ENCODE measurements at places on chromosomes 12 and 14.
A peak's percentile ranks its signal among the peaks of the same experiment; 100 is the strongest.

GRCh38 chr14:74161526-74162158 is 76.9 kb downstream of the LIN52 start:
- H3K4me3 ChIP-seq = no peak overlapping the region
- H3K27me3 ChIP-seq = no peaks in the 10 kb centered on the region
- peaks cover 3% of the 10 kb centered on the region for H3K4me1 ChIP-seq

- DNase-seq = no peak
- peak overlapping the region; percentile 0 for H3K4me3 ChIP-seq
- no peaks in the 10 kb centered on the region for H3K27me3 ChIP-seq
- H3K4me1 ChIP-seq = peaks cover 42% of the 10 kb centered on the region
- peaks cover 34% of the 10 kb centered on the region for H3K36me3 ChIP-seq
Measured at GRCh38 chr12:121534495-121535148, 46.2 kb downstream of the KDM2B start.

DNA sequence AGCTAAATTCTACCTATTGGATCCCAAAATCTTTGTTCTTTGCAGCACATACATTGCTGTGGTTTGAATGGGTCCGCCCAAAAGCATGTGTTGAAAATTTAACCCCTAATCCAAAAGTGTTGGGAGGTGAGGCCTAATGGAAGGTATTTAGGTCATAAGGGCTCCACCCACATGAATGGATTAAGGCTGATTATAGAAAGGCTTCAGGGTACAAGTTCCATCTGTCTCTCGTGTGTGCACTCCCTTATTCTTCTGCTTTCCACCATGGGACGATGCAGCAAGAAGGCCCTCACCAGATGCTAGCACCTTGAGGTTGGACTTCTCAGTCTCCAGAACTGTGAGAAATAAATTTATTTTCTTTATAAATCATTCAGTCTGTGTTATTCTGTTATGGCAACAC is 190.9 kb downstream of the SOX5 start:
- H3K4me3 ChIP-seq = no peak overlapping the region
- no peaks in the 10 kb centered on the region for H3K36me3 ChIP-seq
- no peaks in the 10 kb centered on the region for H3K4me1 ChIP-seq
- H3K27me3 ChIP-seq = no peaks in the 10 kb centered on the region

DNA sequence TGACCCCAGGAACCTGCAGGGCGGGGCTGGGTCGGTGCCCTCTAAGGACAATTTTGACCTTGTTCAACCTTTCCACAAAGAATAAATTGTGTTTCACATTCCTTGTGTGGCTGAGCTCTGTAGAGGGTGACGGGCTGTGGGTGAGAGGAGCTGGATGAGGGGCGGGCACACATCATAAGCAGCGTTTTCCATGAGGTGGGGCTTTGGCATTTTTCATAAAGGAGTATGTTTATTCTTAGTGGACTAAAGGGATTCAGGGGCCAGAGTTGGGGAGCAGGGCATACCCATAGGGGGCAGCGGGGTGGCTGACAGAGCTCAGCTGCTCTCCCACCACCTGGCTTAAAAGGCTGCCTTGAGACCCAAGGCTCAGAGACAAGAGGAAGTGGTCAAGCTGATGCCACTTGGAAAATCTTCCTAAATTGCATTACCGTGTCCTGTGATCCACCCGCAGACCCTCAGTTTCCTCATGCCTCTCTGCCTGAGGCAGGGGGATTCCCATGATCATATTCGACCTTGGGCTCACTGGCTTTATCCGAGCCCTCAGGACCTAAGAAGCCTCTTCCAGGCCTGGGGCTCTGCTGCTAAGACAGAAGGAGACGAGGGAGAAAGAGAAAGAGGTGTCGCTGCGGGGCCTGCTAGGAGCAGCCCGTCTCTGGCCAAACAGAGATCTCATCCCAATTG is 11.4 kb downstream of the MMP14 start:
- H3K36me3 ChIP-seq = no peaks in the 10 kb centered on the region
- peaks cover 8% of the 10 kb centered on the region for H3K27me3 ChIP-seq
- no peak for DNase-seq
- peaks cover 9% of the 10 kb centered on the region for H3K4me1 ChIP-seq
- no peak overlapping the region for H3K27ac ChIP-seq

- peak within 1 kb of the TSS; percentile 84 for H3K4me3 ChIP-seq
- no peaks in the 10 kb centered on the region for H3K36me3 ChIP-seq
- H3K27ac ChIP-seq = no peak within 1 kb of the TSS
- peak; percentile 56 for DNase-seq
Measured at GRCh38 chr12:117968826-117969659, at the start of gene KSR2. KSR2 (minus strand) TSS chr12:117968990; CDS start chr12:117968255, 735 bp downstream.

- H3K4me1 ChIP-seq = no peaks in the 10 kb centered on the region
- H3K27me3 ChIP-seq = no peaks in the 10 kb centered on the region
- no peak overlapping the region for H3K4me3 ChIP-seq
- no peaks in the 10 kb centered on the region for H3K36me3 ChIP-seq
- DNase-seq = no peak
- H3K27ac ChIP-seq = no peak overlapping the region
Measured at GRCh38 chr14:57835766-57836165, 30.1 kb downstream of the SLC35F4 start.

DNA sequence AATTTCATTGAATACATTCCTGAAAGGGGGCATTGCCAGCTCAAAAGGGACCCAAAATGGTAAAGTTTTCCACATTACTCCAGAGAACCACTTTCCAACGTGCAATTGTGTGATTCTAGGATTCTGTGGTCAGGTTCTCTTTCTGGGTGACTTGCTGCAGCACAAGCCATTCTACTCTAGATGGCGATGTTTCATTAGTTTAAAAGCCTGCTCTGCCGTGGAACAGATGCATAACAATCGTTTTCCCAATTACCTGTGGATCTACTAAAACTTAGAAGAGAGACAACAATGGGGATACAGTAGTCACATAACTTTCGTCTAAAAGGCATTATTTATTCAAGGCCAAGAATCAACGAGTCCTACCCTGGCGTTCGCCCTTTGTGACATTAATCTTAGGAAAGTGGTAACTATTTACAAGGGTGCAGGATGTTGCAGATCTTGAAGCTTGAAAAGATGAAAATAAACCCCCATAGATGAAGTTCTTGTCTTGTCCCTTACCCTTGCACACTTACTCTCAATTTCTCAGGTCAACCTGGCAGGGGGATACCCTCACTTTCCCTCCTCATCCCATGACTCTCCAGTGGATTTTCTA is 400.9 kb downstream of the SNAPC1 start:
- H3K4me1 ChIP-seq = no peaks in the 10 kb centered on the region
- no peak overlapping the region for H3K4me3 ChIP-seq
- no peak for DNase-seq
- H3K27ac ChIP-seq = no peak overlapping the region
- peaks cover 2% of the 10 kb centered on the region for H3K27me3 ChIP-seq
- H3K36me3 ChIP-seq = no peaks in the 10 kb centered on the region

GRCh38 chr12:53145383-53146260 is 34.9 kb upstream of the ZNF740 start:
- DNase-seq = no peak
- H3K4me1 ChIP-seq = no peaks in the 10 kb centered on the region
- no peak overlapping the region for H3K27ac ChIP-seq
- no peak overlapping the region for H3K4me3 ChIP-seq

- H3K27ac ChIP-seq = no peak overlapping the region
- H3K27me3 ChIP-seq = peaks cover 12% of the 10 kb centered on the region
- no peak for DNase-seq
- no peaks in the 10 kb centered on the region for H3K36me3 ChIP-seq
Measured at GRCh38 chr12:75905922-75906321, 125.7 kb downstream of the PHLDA1 start.

GRCh38 chr12:95117178-95117599 is 43.8 kb upstream of the NR2C1 start:
- H3K4me3 ChIP-seq = no peak overlapping the region
- H3K27me3 ChIP-seq = peaks cover 2% of the 10 kb centered on the region
- no peaks in the 10 kb centered on the region for H3K36me3 ChIP-seq
- H3K4me1 ChIP-seq = peaks cover 8% of the 10 kb centered on the region
- H3K27ac ChIP-seq = no peak overlapping the region

DNA sequence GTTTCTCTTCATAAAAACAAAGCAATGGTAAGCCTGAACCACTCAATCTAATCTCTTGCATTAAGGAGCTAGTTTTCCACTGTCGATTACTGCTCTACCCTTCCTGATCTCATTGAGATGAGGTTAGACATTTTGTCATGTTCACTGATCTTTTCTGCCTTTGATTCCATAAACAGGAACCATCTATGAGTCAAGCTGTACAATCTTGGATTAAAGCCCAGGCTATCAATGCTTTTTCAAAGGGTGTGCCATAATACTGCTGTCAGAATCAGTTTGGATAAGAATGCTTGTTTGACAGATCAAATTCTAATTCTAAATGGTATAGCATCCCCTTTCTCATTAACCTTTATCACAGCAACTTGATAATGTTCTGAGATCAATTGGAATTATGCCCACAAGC is 16.1 kb downstream of the GRIP1 start:
- no peak overlapping the region for H3K27ac ChIP-seq
- H3K27me3 ChIP-seq = peaks cover 13% of the 10 kb centered on the region
- no peaks in the 10 kb centered on the region for H3K4me1 ChIP-seq

- H3K27me3 ChIP-seq = no peaks in the 10 kb centered on the region
- no peaks in the 10 kb centered on the region for H3K4me1 ChIP-seq
- no peak overlapping the region for H3K27ac ChIP-seq
- H3K4me3 ChIP-seq = no peak overlapping the region
Measured at GRCh38 chr12:69430942-69431590, 39.1 kb upstream of the FRS2 start.

DNA sequence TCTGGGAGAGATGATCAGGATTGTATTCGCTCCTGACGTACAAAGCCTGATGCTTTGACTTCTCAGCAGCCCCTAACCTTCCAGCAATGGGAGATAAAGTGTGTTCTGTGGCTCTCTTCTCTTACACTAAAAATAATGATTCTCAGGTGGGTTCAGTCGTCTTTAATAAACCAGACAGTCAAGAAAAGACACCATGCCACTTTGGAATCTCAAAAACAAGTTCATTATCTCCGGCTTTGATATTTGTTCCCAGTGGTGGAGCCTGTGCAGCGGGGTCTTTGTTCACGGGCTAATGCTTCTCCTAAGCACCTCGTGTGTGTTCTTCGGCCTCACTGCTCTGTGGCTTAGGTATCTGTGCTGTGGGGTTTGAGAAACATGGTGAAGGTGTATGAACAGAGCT is 1.6 kb downstream of the ACVR1B start:
- H3K36me3 ChIP-seq = no peaks in the 10 kb centered on the region
- H3K4me3 ChIP-seq = peak overlapping the region; percentile 1
- no peak overlapping the region for H3K27ac ChIP-seq
- no peak for DNase-seq
- peaks cover 6% of the 10 kb centered on the region for H3K4me1 ChIP-seq

GRCh38 chr12:108670066-108670631 is 36.5 kb upstream of the SELPLG start:
- no peak overlapping the region for H3K27ac ChIP-seq
- peaks cover 3% of the 10 kb centered on the region for H3K36me3 ChIP-seq
- peaks cover 8% of the 10 kb centered on the region for H3K4me1 ChIP-seq
- H3K27me3 ChIP-seq = no peaks in the 10 kb centered on the region
- DNase-seq = no peak
